ENCODE measurements at places on chromosomes 4 and X. TPM values are rescaled to one million over a fixed set of nuclear protein-coding genes. Genes with fewer than 3 reads are reported as not detected.

TCP11X2 gene
- total RNA-seq = 0.27 TPM

HDX gene
- 3.2 TPM for total RNA-seq

DNA sequence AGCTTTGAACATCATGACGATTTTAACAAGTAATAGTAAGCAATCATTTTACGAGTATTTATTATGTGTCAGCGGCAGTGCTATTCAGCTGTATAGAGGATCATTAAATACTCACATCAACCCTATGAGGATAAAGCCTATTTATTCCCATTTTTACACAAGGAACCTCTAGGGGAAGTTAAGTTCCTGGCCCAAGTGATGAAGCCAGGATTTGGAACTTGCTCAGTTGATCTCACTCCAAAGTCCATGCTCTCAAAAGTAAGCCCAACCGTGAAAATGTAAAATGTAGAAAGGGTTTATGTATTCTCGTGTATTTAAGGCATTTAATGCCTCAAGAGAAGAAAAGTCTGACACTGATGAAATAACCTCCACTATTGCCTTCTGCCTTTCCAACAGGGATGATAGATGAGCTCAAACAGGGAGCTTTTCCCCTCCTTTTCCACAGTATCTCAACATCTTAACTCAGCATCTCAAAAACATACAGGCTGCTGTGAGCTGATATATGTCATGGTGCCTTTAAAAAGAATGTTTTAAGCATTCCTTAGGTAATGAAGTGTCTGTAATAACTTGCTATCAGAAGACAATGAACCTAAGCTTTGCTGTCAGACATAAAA is 35.0 kb upstream of the PLA2G12A start:
- no peak for DNase-seq

- DNase-seq = no peak
These were observed 303.5 kb downstream of the ANKRD50 start for GRCh38 chr4:124409044-124409443.

GRCh38 chrX:21960569-21961541 is 20.3 kb downstream of the SMS start:
- no peak for DNase-seq

- peak; percentile 25 for DNase-seq
These were observed 92.0 kb downstream of the ADRA2C start for GRCh38 chr4:3858046-3858730.

DNA sequence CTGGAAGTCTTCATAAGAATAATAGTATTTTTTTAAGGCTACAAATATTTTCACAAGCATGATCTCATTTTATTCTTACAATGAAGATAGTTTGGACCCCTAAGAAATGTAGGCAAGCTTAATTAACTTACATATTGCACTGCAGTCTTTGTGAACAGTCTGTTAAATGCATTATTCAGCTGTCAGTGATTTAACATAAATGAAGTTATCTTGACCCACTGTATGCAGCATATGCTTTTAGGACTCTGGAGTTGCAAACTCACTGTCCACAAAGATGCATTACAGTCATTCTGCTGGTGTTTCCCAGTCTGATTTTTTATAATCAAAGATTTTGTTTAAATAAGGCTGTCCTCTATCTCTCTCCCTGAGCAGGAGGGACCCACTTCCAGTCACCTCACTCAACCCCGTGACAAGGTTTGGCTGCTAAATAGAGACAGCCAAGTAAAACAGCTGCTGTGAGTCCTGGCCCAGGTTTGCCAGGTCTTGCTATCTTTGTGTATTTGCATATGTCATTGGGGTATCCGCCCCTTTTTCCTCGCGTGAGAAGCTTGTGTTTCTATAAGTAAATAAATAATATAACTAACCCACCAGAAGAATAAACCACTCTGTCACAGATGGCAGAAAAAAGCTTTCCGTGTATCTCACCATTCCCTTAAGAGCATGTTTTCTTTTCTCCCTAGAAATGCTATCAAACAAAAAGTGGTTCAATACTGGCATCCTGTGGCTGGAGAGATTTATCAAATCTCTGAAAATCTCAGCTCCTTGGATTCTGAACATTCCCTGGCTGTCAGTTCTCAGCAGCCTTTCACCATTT is 67.0 kb downstream of the SLC7A11 start:
- no peak for DNase-seq

DNA sequence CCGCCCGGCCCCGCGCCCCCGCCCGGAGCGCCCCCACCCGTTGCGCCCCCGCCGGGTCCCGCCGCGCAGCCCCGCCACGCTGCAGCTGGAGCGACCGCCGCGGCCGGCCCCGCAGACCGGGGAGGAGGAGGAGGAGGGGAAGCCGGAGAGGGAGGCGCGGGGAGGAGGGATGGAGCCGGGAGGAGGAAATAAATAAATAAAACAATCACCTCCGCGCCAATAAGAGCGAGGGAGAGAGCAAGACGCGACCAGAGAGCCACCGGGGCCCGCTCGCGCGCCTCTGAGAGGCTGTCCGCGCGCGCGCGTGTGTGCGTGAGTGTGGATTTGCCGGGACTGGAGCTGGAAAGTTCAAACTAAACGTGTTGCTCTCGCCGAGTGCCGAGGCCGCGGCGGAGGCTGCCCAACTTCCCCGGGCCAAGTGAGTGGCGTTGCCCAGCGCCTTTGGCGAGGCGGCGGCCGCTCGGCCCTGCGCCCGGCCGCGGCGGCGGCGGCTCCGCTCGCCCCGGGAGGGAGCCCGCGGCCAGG is 2184.4 kb upstream of the TENM3 start:
- peak; percentile 47 for DNase-seq

Data from lower lobe of right lung (tissue), 2 donors.